ENCODE measurements at places on chromosomes 7 and 10.

DNA sequence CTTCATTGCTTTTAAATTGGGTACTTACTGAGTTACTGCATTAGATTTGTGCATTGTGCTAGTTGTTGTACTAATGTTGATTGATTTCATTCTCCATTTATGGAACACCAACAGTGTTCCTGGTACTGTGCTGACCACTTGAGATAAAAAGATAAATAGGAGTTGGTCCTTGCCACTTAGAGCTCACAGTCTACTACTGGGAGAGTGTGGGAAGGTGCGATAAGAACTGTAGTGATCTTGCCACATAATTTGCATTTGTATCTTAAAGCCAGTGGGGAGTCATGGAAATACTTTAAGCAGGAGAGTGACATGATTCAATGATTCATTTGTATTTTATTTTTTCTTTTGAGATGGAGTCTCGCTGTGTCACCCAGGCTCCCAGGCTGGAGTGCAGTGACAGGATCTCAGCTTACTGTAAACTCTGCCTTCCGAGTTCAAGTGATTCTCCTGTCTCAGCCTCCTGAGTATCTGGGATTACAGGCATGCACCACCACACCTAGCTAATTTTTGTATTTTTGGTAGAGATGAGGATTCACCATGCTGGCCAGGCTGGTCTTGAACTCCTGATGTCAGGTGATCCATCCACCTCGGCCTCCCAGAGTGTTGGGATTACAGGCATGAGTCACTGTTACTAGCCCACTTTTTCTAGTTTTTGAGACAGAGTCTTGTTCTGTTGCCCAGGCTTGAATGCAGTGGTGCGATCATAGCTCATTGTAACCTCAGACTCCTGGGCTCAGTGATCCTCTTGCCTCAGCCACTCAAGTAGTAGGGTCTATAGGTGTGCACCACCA is 51.2 kb upstream of the TMEM248 start:
- DNase-seq, result no peak

DNA sequence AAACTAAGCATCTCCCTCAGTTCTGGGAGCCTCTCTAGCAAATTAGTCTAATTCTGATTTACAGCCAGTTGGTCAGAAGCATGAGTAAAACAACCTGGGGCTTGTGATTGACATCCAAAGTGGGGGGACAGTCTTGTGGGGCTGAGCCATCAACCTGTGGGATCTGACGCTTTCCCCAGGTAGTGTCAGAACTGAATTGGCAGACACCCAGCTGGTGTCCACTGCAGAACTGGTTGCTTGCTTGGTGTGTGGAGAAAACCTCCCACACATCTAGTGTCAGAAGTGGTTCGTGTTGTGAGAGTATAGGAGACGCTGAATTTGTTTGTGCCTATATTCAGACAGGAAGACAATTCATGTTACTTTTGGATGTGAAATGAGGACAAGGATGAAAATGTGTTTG is 92.2 kb upstream of the PDCD4 start:
- no peak for DNase-seq

- no peak for DNase-seq
Observed at GRCh38 chr10:78889536-78890063, 179.2 kb upstream of the ZMIZ1 start.

DNA sequence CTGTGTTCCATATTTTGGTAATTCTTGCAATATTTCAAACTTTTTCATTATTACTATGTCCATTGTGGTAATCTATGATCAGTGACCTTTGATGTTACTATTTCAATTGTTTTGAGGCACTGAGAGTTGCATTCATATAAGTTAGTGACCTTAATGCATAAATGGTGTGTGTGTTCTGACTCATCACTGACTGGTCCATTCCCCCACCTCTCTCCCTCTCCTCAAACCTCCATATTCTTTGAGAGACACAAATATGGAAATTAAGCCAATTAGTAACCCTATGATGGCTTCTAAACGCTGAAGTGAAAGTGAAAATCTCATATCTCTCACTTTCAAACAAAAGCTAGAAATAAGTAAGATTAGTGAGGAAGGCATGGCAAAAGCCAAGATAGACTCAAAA is 739.6 kb downstream of the CCSER2 start:
- DNase-seq, result no peak

GRCh38 chr10:17668435-17669184 is 24.7 kb downstream of the STAM start:
- DNase-seq, result no peak

DNA sequence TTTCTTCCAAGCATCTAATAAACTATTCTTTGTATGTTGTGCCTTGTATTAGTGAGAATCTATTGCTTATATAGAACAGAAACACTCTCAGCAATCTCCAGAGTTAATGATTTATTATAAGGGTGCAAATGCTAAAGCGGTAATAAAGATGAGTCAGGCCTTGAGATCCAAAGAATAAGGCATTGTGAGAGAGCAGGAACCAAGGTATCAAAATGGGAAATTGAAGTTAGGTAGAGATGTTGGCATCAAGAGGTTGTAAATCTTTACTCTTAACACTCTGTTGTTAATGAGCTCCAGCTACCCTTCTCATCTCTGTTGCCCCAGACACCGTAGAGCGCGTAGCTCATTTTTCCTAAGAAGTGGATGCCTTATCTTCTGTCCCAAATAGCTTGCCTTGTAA is 375.2 kb downstream of the ARL4A start:
- no peak for DNase-seq

GRCh38 chr7:124113045-124113444 is 80.2 kb upstream of the TMEM229A start:
- DNase-seq, result no peak

GRCh38 chr7:111045449-111045848 is 45.5 kb upstream of the LRRN3 start:
- DNase-seq, result no peak

- no peak for DNase-seq
Observed at GRCh38 chr10:83205861-83206260, 933.4 kb upstream of the GHITM start.

- DNase-seq, result no peak
Observed at GRCh38 chr10:77313066-77313750, 324.4 kb downstream of the KCNMA1 start.

GRCh38 chr10:46232666-46233065 is 54.1 kb upstream of the ANTXRL start:
- no peak for DNase-seq

GRCh38 chr7:85405016-85405902 is 218.4 kb upstream of the SEMA3D start:
- no peak for DNase-seq

DNA sequence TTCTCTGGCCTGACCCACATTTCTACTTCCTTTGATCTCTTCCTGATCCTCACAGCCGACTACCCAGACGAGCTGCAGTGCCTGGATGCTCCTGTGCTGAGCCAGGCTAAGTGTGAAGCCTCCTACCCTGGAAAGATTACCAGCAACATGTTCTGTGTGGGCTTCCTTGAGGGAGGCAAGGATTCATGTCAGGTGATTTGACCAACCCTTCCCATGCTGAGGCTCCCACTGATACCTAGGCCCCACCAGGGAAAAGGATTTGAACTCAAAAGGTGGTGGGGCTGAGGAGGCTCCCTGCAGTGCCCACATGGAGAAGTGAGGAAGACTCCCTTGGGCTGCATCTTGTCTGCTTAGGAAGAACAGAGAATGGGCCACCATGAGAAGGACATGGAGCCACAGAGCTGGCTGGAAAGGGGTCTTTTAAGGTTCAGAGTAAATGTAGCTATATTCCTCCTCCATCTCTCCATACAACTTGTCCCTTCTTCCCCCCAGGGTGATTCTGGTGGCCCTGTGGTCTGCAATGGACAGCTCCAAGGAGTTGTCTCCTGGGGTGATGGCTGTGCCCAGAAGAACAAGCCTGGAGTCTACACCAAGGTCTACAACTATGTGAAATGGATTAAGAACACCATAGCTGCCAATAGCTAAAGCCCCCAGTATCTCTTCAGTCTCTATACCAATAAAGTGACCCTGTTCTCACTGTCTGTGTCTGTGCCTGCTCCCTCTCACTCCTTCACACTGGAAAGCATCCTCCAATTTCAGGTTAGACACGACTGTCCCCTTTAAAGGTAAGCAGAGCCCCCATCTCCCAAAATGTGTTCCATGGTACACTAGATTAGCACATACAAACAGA is 3.3 kb downstream of the PRSS1 start:
- DNase-seq, result no peak

GRCh38 chr10:37855636-37856035 is 1.8 kb downstream of the ZNF248 start:
- no peak for DNase-seq

DNA sequence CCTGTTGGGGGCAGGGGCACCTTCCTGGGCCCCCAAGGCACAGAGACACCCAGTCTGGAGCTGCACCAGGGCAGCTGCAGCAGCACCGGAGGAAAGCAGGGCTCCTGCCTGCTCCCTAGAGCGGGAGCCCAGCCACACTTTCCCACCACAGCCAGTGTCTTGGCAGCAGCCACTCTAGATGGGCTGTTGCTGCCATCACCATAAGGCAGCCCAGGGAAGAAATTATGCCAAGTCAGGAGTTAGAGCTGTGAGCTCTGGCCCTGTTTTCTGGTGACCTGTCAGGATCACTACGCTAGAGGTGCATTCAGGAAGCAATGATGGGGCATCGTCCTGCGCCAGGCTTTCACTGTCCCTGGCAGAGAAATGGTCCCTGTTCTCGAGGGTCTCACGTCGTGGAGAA is 38.0 kb upstream of the ZNRF2 start:
- no peak for DNase-seq

DNA sequence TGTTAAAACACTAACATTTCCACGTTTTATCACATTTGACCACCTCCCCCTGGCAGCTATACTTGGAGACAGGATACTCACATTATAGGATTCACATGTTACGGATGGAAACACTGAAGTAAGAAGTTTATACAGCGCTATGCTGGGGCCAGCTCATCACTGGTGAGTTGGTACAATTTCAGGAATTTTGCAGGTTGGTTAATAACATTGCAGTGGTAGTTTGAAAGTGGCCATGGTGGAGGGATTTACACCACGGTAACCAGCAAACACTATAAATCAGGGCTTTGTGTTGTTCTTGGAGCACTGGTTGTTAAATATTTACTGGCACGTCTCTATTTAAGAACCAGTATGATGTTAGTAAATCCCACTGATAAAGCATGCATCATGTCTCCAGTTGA is 174.0 kb downstream of the GFRA1 start:
- DNase-seq, result no peak

GRCh38 chr7:157394246-157395191 is 57.7 kb downstream of the DNAJB6 start:
- no peak for DNase-seq

- DNase-seq, result no peak
Observed at GRCh38 chr10:8158193-8159071, 103.9 kb downstream of the GATA3 start.

DNA sequence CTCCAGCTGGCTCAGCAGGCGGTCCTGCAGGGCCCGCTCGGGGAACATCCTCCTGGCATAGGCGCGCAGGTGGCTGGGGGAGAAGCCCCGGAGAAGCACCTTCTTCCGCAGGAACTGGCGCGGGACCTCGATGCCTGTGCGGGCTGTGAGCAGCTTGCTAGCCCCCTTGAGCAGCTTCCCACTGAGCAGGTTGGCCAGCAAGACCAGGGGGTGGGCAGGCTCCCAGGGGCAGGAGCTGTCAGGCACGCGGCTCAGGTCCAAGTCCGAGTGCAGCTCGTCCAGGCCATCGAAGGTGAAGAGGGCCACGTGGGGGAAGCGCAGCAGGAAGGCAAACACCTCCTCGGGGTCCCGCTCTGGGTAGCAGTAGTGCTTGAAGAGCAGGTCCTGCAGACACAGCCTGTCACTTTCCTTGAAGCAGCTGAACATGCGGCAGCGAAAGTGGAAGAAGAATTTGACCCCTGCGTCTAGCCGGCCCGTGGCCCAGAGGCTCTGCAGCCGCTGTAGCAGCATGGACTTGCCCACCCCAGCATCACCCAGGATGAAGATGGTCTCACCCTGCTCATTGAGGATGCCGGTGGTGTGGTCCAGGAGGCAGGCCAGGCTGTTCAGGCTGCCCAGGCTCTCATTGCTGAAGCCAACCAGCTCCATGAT is 26.2 kb downstream of the NOD1 start:
- DNase-seq, result no peak

DNA sequence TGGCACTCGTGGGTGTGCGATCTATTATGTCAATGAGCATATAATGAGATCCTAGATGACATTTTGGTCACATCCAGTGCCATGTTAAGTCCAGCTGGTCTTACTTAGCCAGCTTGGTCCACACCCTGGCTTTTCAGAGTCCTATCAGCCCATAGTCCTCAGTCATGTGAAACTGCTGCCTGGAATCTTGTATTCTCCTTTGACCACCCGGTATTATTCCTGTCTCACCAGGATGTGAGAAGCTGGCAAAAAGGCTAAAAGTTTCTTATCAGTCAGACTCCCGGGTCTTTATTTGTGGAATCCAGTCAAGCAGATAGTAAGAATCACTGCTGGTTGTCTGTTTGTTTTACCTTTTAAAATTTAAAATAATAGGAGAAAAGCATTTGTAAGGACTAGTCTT is 705.6 kb upstream of the GHITM start:
- no peak for DNase-seq

DNA sequence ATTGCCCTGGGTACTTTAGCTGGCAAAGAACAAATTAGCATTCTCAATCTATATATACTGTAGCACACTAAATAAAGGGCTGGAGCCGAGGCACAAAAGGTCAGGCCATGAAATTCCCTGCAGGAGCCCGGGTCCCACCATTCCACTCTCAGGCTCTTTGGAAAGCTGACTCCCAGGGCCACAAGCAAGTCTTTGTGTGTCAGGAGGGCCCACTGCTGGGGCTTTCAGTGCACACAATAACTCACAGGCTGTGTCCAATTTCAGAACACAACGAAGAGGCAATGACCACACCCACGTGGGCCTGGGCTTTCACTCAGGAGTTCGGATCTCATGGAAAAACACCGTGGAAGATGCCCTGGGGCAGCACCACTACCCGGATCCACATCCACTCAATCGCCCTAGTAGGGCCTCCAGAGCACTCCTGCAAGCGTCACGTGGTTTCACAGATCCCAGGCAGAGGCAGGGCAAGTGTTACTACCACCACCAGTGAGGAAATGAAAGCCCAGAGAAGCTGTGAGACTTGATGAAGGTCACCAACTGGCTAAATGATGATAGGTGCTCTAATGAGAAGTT is 60.3 kb downstream of the COBL start:
- no peak for DNase-seq

Data from NCI-H2081 treated with DMSO at 0.1 percent for 48 hours (cell line).